Stimulated activated CD4-positive, alpha-beta T cell treated with anti-CD3 and anti-CD28 coated beads, Interleukin-4, amount 100 ng/mL, for 4 hours (primary cell): ENCODE measurements at places on chromosomes 7 and 10.

GRCh38 chr10:30116041-30116491 lies 56.7 kb upstream of the JCAD start:
- DNase-seq = no peak

- DNase-seq = no peak
These were observed 311.6 kb upstream of the MKI67 start for GRCh38 chr10:128437786-128438345.

DNA sequence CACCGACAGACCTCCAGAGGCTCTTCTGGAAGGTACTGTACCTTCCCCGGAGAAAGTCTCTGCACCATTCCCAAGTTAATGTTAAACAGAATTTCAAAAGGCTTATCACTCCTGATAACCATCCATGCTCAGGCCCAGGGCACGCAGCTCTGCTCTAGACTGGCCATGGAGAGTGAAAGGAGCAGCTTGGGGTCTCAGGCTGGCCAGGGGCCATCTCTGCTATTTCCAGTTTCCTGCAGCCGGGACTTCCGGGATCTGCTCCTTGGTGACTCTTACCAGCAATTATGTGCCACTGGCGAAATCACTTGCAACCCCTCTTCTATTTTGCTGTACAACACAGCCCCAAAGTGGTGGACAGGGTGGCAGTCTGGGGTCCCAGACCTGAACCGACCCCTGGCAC lies 6.0 kb downstream of the CLDN15 start:
- no peak for DNase-seq

DNA sequence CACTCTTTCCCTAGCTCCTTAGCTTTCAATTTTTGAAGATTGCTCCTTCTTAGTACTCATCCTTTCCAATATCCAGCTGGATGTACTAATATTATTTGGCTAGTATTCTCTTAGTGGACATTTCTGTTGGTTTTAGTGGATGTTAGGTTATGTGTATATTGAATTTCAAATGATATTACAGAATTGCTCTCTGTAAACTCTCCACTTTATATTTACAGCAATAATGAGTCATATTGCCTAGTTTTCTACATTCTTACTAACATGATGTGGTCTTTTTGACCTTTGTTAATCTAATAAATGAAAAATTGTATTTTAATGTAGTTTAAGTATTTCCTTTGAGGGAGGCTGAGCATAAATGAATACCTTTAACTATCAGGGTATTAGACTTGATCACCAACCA lies 69.4 kb downstream of the BICC1 start:
- DNase-seq = no peak

DNA sequence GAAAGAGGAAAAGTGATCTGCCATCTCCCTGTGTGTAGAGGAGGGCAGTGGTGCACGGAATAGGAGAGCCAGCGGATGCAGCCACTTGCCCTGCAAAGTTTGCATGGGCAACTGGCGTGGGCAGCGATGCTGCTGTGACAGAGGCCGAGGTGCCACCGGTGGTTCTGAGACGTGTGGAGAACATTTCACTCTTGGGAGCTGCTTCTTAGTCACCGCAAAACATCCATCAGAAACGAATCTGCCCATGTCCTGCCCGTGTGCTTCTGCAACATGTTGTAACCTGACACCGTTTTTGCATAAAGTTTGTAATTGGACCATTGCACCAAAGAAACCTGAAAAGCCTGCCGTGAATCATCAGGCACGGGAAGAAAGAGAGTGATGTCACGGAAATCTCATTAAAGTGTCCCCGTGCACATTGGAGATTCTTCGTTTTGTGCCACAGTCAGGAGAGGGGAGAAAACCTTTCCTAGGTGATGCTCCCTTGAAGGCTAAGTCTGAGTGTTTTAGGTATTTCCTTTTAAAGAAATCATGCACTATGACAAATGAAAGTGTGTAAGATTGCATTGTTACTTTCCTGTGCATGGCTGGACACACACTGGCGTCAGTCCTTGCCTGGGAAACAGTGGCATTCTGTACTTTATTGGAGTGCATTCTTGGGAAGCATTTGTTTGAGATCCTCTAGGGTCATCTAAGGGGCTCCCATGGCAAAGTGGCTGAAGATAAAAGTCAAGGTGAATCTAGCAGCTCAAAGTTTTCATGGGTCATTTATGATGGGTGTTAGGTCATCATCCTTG lies 302.6 kb downstream of the KLF6 start:
- DNase-seq = no peak

DNA sequence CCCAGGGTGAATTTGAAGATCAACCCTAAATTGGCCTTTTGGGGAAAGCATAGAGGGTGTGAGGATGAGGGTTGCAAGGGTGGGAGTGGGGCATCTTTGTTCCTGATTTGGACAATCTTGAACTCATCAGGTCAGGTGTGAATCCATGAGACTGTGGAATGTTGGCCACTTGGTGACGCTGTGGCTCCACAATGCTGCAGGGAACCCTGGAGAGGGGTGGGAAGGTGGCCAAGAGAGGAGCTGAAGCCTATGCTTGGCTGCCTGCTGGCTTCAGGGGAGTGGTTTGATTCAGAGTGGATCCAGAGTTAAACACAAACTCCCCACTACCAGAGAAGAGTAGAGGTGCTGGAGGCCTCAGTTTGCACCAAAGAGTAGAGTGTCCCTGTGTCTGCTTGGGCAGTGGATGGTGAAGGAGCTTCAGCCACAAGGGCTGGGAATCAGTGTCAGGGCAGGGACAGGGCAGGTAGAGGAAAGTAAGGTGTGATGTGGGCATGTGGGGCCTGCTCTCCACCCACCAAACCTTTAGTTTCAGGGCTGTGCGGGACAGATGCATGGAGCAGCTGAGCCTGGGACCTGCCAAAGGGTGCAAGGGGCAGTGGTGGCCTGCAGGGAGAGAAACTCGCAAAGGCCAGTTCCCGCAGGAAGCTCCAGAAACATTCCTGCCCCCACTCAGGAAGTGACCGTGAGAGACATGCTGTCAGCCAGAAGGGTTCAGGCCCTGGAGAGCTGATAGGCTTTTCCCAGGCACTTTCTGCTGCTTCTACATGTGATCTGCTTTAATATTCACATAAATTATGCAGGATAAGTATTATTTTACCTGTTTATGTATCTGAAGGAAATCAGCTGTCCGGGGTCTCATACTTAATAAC lies 81.0 kb upstream of the PRSS58 start:
- no peak for DNase-seq

GRCh38 chr7:77321300-77321699 lies 94.8 kb downstream of the GSAP start:
- DNase-seq = no peak
